Umbilical cord (tissue), 2 donors: ENCODE measurements at places on chromosomes 3 and 15.
A peak's percentile ranks its signal among the peaks of the same experiment; 100 is the strongest.

- DNase-seq, result no peak
Measured at GRCh38 chr3:126486360-126486847, 10.7 kb upstream of the ZXDC start.

GRCh38 chr3:152459118-152459515 lies 190.4 kb downstream of the MBNL1 start:
- no peak for DNase-seq

DNA sequence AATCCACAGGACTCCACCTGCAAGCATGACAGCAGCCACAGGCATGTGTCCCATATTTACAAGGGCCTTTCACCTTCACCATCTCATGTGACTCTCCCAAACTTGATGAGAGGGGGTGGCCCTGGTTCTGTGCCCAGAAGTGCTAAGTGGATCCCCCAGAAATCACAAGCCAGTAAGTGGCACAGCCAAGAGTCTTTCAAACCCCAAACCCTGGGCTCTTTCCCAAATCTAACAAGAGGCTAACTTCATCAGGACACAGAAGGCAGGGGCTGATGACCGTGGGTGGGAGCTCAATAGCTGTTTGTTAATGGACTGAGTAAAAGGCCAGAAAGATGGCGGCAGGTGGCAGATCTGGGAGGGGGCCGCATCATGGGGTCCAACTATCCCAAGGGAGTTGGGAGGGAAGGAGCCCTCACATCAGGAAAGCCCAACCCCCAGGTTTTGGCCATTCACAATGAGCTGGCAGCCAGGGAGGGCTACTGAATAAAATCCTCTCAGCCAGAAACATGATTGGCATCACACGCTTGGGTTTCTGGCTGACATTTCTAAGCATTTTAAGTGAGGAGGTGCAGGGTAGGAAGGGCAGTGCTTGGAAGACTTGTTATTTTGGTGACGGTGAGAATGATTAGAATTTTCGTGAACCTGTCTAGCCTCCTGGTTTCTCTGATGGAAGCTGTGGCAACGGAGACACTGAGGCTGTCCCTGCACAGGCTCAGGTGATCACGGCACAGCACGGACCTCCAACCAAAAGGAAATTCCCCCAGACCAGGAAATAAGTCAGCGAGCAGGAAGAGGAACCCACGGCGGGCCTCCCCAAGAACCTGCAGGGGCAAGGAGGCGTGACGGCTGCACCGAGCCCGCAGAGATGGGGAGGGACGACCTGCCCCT lies 109.3 kb downstream of the OXNAD1 start:
- no peak for DNase-seq

- DNase-seq, result no peak
Measured at GRCh38 chr3:1513662-1514061, 420.8 kb downstream of the CNTN6 start.

DNA sequence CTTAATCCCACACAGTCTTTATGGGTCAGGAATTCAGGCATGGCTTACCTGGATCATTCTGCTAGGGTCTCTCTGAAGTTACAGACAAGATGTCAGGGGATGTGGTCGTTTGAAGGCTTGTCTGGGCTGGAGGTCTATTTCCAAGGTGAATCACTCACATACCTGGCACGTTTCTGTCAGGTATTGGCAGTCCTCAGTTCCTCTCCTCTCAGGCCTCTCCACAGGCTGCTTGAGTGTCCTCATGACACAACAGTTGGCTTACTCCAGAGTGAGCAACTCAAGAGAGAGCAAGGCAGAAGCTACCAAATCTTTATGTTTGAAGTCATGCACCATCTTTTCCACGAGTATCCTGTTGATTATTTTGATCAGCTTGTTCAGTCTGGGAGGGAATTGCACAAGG lies 43.9 kb upstream of the PARP14 start:
- no peak for DNase-seq

- DNase-seq, result peak; percentile 17
Measured at GRCh38 chr3:118550122-118550521, 484.5 kb downstream of the IGSF11 start.

- peak; percentile 32 for DNase-seq
Measured at GRCh38 chr15:39362821-39363561, 217.9 kb upstream of the THBS1 start.

- DNase-seq, result no peak
Measured at GRCh38 chr3:69541711-69542088, 155.8 kb upstream of the FRMD4B start.

GRCh38 chr3:122102191-122102935 lies 47.2 kb downstream of the CD86 start:
- DNase-seq, result no peak

DNA sequence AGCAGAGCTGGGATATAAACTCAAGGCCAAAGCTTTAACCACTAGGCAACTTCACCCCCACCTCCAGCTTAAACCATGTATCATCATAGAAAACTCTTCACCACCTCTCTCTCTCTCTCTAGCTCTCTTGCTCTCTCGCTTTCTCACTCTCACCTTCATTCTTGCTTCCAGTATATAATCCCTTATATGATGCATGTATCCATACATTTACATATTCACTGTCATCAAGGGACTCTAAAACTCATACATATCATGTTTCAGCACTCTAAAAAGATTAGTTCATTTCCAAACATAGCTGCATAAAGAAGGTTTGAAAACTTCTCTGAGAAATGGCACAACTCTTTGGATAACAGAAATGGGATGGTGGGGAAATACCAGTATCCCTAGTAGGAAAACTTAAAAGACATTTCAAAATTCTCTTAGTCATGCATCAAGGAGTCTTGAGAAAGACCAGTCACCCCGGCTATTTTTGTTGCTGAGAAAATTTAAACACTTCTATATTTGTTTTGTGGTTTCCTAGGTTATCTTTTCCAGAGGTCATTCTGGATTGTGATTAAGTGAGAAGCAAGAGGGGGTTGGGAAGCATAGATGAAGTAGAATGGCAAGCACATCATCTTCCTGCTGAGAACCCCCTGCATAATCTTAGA lies 447.8 kb upstream of the THBS1 start:
- DNase-seq, result peak; percentile 44

GRCh38 chr3:194314388-194315068 lies 36.6 kb downstream of the CPN2 start:
- no peak for DNase-seq

GRCh38 chr15:31437686-31438085 lies 111.1 kb downstream of the KLF13 start:
- no peak for DNase-seq

DNA sequence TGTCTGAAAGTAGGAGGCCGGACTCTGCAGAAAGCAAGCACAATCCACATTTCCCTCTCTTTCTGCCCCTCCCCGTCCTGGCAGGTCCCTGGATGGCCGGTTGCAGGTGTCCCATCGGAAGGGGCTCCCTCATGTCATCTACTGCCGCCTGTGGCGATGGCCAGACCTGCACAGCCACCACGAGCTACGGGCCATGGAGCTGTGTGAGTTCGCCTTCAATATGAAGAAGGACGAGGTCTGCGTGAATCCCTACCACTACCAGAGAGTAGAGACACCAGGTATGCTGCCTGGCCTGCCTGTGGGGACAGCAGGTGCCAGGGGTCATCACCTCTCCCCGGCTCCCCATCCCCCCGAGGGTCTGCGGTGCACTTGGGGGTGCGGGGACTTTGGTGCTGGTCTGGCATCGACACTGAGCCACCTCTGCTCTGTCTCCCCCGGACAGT lies 89.6 kb downstream of the AAGAB start:
- no peak for DNase-seq

DNA sequence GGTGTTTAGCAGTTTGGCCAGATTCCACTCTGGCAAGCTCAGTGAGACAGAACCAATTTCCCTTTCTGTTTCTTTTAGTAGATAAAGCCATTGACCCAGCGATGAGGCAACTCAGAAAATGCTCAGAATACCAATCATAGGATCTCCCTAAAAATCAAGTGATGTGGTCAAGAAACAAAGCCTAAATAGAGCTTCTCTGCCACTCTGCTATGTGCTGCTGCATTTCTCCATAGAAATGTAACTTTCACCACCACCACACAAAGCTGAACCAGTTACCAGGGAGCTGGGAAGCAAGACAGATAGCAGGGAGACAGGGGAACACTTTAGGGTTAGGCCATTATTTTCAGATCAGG lies 109.8 kb downstream of the RPL22L1 start:
- DNase-seq, result no peak

DNA sequence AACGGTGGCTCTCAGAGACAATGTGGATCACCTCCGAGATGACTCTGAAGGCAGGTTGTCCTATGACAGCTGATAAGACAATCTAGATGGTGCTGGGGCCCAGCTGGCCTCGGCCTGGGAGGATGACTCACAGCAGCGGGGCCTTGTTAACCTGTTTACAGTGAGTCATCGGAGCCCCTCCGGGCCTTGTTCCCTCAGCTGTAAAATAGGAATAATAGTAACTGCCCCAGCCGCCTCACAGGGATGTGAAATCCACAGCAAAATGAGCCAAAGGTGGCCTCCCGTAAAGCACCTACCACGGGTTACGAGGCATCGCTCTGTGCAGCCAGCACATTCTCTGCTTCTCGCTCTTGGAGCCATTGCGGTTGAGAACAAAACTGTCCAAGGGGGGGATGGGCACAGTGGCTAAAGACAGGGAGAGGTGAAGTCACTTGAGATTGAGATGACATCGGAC lies 88.6 kb upstream of the RASGRF1 start:
- DNase-seq, result peak; percentile 24

- no peak for DNase-seq
Measured at GRCh38 chr15:59315914-59316451, 56.7 kb downstream of the MYO1E start.

DNA sequence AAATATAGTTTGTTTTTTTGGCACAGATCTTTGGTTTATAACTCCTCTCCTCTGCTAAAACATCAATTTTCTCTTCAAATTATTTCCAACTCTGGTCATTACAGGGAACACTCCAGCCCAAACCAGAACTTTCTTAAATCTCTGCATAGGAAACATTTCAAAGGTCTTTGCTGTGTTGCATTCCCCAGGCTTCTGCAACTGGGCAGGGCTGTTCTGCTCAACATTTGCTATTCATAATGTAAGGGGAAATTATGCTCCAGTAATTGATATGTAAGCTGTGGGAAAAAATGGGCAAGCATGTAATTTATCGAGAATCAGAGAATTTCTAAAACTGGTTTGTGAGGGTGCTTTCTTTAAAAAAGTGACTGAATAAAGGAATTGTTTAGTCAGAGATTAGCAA lies 410.4 kb downstream of the TUSC7 start:
- no peak for DNase-seq

DNA sequence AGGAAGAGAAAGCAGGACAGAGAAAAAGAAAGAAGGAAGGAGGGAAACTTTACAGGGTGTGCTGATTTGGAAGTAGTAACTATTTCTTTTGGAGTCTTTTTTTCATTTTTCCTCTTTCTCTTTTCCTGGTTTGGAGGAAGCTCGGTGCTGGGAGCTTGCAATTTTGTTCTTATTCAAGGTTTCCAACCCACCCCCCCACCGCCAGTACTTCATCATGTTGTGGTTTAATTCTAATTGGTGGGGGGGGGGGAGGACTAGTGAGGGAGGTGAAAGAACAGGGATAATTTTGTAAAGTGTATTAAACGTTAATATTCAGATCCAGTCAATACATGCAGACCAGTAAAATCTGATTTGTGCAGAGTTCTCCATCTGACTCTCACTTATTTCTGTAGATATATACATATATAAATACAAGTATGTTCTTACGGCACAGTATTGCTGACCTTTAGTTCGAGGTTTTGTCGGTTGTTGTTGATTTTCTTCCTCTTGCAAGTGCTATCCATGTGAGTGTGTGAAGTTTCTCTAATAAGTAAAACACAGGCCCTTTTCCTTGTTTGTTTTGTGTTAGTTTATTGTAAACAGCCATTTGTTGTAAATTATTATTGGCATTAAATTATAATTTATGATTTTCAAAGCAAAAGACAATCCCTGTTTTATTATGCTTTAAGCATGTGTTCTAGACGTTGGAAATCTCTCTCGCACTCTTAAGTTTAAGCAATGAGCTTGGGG lies 9.3 kb downstream of the NR2F2 start:
- DNase-seq, result no peak

- no peak for DNase-seq
Measured at GRCh38 chr3:88398581-88398980, 248.8 kb downstream of the C3orf38 start.

DNA sequence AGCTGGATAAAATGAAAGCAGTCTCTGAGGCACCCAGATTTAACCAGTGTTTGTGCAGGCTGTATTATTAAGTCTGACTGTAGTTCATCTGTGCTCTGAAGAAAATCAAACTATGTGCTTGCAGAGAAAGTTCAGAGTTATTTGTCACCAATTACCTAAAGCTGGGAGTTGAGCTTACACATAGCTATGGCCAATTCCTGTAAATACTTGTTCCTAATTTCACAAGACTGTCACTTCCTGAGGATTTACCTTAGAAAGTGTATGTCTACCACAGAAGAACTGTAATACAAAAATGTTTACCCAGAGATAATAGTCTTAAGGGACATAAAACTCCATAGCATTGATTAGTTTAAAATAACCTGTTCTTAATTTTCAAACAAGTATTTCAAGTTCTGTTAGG lies 628.4 kb upstream of the TGFBR2 start:
- DNase-seq, result peak; percentile 12

- DNase-seq, result no peak
Measured at GRCh38 chr3:122010506-122010905, 11.5 kb downstream of the ILDR1 start.

GRCh38 chr15:81507831-81508230 lies 133.8 kb upstream of the TMC3 start:
- no peak for DNase-seq

DNA sequence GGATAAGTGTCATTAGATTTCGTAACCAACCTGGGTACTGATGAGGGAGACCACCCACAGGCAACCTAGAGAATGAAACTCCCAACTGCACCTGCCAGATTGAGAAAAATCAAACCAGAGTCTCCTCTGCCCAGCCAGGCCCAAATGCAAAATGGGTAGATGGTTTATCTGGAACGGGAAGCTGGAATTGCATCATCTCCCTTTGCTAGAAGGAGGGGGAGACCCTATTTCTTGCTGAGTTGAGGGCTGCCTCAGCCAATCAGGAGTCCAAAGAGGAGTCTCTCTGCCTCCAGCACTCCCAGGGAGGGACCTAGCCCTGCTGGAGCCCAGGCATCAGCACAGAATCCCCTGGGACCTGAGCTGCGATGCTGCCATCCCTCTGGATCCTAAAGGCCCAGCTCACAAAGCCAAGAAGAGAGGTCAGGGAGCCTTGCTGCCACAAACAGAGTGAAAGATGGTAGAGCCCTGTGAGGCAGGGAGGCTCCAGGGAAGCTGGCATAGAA lies 8.1 kb downstream of the RMDN3 start:
- no peak for DNase-seq

GRCh38 chr3:58723173-58723572 lies 56.6 kb upstream of the FAM3D start:
- DNase-seq, result peak; percentile 49

DNA sequence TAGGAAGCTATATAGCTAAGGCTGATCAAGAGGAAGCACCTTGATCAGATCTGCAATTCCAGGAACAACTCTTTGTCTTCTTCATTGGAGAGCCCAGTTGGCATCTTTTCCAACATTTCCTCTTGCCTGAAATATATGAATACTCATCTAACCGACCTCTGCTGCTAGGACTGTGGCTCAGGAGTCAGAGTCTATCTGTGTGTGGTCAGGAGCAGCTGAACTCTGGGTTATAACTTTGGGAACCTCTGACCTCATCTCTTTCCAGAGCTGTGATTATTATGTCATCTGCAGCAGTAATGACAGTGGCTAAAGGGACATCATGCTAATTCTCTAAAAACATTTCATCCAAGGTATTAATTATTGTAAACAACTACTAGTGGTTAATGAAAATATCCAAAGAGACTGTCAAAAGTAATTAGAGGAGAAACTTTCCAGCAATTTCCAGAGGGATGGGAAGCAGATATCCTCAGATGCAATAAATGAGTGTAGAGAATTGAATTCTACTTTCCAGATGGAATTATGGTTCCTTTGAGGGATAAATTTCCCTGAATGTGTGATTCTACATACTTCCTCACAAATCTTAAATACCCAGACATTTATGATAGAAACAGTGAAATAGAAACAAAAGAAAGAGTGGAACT lies 11.5 kb upstream of the SPINK8 start:
- no peak for DNase-seq
